ENCODE measurements at places on chromosomes 5 and 9.
A peak's percentile ranks its signal among the peaks of the same experiment; 100 is the strongest.

GRCh38 chr9:21429191-21429590 lies 11.0 kb upstream of the IFNA1 start:
- no peak for DNase-seq

GRCh38 chr9:91301161-91301560 lies 60.6 kb downstream of the AUH start:
- no peak for DNase-seq

DNA sequence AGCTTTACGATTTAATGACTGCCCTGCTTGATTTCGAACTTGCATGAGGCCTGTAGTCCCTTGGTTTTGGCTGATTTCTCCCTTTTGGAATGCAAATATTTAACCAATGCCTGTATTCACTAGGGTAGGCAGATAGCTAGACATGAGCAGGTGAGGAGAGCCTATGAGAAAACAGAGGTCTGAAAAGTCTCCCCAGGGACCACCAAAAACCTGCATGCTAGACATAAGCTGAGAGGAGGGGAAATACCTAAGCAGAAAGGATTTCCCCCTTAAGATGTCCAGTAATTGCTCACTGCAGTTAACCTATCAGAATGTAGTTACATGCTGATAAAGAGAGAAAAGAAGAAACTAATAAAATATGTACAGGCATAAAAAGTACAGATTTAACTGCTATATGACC lies 667.4 kb upstream of the SEMA6A start:
- no peak for DNase-seq

DNA sequence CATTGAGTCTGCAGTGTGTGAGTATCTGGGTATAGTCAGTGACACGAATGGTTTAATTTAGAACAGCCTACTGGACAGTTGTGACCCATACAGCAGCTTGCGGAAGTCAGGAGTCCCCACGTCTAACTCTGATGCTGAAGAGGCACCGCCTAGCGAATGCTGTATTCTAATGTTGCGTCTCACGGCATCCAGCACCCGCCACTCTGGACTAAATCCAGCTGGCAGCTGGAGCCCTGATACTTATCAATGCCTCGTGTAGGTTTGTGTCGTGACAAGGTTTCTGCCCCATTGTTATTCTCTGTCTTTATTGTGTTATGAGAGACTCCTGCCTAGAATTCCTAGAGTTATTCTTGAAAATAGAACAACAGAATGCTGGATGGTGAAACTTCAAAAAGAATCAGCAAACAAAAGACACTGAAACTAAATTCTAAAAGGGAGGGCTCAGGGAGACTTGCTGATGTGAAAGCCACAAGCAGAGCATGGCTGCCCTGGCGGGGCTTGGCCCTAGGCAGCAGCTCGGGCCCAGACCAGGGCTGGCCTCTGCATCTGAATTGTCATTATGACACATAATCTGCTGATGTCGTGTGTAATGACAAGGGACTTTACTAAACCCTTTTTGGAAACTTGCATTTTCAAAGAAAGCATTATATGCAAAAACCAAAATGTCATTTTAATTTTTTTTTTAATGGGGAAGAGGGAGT lies 123.5 kb upstream of the ICE1 start:
- no peak for DNase-seq

DNA sequence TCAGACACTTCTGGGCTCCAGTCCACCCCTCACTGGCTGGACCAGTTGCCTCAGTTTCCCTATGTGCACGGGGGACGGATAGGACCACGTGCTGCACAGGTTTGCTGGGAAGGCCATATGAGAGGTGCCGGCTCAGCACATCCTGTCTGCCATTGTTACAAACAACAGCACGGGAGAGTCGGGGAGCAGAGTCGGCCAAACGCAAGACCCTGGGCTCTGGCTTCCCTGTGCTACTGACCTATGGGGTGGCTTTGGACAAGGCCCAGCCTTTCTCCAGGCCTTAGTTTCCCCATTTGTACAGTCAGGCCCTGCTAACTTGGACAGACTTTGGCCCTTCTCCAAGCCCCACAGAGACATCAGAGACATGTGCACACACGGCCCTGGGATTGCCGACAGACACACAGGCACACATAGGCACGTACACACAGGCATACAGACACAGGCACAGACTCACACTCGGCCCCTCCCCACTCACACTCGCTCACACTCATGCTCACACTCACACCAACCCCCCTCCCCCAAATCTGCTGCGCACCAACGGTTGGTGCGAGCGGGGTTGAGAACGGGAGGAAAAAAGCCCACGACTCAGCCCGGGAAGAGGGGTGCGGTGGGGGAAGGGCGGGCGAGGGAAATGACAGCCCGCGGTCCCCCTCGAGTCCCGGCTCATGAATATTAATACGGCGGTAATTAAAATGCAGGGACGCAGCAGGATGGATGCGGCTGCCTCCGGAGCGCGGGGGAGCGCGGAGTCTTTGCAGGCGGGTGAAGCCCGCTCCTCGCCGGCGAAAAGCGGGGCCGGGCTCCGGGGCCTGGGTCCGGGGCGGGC lies 133.0 kb downstream of the C9orf50 start:
- peak; percentile 40 for DNase-seq

GRCh38 chr5:93715327-93715726 lies 26.1 kb downstream of the POU5F2 start:
- peak; percentile 21 for DNase-seq

- DNase-seq = no peak
Observed at GRCh38 chr5:81505672-81506071, 111.7 kb upstream of the ACOT12 start.

DNA sequence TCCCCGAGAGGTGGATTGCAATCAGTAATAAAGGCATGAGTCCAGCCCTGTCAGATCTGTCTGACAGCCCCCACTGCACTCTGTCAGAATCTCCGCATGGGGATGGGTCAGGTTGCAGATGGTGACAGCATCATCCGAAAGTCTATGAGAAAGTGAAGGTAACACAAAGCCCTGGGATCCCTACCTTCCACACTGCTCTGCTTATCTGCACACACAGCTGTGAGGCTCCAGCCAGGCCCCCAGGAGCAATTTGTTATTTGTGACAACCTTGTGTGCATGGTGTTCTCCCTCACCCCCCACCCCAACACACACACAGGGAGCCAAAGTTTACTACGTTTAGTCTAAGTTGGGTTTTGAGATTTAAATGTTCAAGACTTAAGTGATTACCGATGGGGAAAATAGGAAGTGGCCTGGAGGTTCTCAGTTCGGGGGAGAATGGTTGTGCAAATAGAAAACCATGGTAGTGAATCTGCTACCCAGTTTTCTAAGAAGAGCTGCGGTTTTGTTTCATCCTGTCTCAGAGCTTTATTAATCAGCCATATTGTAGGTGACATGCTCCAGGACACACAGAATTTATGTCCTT lies 92.7 kb downstream of the SV2C start:
- DNase-seq = no peak

DNA sequence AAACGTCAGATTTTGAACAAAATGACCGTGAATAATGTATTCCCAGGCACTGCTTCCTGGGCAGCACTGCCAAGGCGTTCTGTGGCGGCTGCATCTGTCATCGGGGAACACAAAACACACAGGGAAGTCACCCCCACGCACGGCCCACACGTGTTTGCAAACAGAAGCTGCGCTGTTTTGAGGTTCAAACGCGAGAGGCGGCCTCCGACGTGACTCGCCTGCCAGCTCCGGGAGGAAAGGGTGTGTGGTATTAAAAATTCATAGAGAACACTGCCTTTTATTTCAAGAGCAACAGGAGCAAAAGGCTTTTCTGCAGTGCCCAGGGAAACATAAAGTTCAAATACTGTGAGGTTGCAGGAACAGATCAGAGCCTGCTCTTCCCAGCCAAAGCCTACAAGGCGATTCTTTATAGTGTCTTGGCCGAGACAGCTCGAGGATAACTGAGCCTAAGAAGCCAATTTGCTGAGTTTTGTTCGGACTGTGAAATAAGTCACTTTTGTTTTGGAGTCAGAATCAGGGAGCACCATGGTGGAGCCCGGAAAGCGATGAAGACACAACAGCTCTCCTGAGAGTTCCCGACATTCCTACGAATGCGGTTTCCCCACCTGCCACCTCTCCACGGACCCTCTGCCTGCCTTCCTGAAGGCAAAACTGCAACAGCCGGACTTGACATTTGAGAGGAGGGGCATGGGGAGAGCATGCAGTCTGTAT lies 115.3 kb upstream of the IRX2 start:
- no peak for DNase-seq

DNA sequence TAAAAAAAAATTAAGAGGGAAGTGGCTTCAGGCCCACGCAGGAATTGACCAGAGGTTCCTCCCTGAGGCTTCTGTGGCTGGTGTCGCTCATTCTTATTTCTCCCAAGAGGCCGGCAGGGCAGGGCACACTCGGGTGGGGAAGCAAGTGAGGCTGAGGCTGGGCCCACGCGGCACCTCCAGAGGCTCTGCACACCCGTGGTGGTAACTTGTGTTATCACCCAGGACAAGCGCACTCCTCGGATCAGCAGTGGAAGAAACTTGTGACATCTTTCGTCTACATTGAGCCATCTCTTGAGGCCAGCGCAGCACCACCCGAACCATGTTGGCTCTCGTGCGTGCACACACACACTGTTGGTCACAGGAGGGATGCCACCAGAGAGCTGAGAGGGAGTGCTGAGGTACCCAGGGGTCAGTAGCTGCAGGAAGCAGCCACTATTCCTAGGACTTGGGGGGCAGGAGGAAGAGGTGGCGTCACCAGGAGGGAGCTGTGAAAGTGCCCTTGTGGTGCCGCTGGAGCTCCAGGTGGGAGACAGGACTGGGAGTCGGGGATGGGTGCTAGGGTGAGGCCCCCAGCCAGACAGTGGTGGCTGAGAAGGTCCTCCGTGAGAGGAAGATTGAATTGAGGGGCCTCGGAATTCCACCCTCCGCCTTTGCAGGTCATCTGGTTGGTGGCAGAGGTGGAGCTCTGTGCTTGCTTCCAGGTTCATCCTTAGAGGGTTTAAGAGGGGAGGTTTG lies 6.4 kb downstream of the NDUFS6 start:
- DNase-seq = no peak

- peak; percentile 78 for DNase-seq
Observed at GRCh38 chr9:131818089-131818488, 78.2 kb upstream of the RAPGEF1 start.

GRCh38 chr5:73968729-73969128 lies 342.7 kb downstream of the ARHGEF28 start:
- DNase-seq = no peak

- no peak for DNase-seq
Observed at GRCh38 chr9:79259858-79260257, 311.9 kb upstream of the TLE4 start.

GRCh38 chr5:158179271-158179670 lies 320.3 kb upstream of the CLINT1 start:
- DNase-seq = no peak

GRCh38 chr9:93660352-93661046 lies 84.1 kb downstream of the PHF2 start:
- no peak for DNase-seq

DNA sequence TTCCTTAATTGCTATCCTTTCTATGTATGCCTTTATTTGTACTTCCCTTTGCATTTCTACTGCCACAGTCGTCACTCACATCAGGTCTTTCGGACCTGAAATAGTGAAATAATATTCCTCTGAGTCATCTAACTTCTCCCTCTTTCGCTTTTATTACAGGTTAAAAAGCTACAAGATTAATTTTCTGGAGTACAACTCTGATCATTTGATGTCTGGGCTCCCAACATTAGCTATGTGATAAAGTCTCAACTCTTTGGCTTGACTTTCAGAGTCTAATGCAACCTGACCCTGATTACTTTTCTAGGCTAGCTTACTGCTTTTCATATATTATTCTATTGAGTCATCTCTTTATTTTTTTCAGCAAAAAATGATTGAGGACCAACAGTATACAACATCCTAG lies 638.8 kb upstream of the WWC1 start:
- DNase-seq = no peak

DNA sequence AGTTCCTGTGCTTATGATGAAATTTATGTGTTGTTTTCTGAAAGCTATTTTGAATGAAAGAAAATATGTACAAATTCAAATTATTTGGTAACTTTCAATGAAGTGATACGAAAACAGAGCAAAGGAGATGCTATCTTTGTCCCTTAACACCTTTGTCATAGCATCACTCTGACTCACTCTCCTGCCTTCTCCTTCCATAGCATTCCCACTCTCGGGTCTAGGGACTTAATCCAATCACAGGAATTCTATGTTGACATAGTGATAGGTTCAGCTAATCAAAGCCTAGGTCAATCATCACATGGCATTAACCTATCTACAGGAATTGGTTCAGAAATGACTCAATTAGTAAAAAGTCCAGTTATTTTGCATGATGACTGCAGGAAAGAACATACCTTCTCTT lies 464.7 kb upstream of the RORB start:
- no peak for DNase-seq

- no peak for DNase-seq
Observed at GRCh38 chr9:20630241-20630943, 8.1 kb upstream of the MLLT3 start.

DNA sequence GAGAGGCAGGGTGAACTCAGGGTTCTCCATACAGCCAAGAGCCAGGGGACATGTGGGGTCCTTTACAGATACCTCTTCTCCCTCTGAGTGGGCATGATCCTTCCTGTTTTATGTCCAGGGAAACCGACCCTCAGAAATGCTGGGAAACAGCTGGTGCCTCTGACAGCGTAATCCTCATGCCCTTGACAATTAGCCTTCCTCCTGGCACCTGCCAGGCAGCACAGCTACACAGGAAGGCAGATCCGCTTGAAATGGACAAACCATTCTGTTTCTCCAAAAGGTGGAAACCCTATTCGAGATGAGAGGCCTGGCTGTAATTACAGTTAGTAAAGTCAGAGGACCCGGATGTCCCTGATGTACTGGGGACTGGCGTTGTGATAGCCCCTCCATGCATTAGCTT lies 7.2 kb downstream of the ERGIC1 start:
- DNase-seq = peak; percentile 9

GRCh38 chr9:7777771-7778170 lies 21.8 kb downstream of the DMAC1 start:
- DNase-seq = peak; percentile 94

DNA sequence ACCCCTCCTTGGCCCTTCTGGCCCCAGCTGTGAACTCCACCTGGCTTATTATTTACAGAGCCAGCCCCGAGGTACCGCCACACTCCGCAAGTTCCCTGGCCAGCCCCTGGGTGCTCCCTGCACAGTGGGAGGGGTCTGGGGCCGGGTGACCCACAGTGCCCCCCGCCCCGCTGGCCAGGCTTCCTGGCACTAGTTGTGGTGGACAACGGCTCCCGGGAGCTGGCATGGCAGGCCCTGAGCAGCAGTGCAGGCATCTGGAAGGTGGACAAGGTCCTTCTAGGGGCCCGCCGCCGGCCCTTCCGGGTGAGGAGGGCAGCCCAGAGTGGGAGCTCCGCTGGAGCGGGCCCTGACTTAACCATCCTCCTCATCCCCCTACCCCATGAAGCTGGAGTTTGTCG lies 3.9 kb downstream of the MAMDC4 start:
- DNase-seq = no peak

- peak; percentile 17 for DNase-seq
Observed at GRCh38 chr5:41790038-41790776, 80.0 kb downstream of the OXCT1 start.

GRCh38 chr9:107340920-107341632 lies 58.0 kb downstream of the RAD23B start:
- peak; percentile 72 for DNase-seq

GRCh38 chr5:148467958-148468357 lies 84.2 kb downstream of the FBXO38 start:
- no peak for DNase-seq

GRCh38 chr9:3337515-3338225 lies 188.1 kb downstream of the RFX3 start:
- DNase-seq = no peak
